ENCODE measurements at places on chromosomes 2 and 18.

DNA sequence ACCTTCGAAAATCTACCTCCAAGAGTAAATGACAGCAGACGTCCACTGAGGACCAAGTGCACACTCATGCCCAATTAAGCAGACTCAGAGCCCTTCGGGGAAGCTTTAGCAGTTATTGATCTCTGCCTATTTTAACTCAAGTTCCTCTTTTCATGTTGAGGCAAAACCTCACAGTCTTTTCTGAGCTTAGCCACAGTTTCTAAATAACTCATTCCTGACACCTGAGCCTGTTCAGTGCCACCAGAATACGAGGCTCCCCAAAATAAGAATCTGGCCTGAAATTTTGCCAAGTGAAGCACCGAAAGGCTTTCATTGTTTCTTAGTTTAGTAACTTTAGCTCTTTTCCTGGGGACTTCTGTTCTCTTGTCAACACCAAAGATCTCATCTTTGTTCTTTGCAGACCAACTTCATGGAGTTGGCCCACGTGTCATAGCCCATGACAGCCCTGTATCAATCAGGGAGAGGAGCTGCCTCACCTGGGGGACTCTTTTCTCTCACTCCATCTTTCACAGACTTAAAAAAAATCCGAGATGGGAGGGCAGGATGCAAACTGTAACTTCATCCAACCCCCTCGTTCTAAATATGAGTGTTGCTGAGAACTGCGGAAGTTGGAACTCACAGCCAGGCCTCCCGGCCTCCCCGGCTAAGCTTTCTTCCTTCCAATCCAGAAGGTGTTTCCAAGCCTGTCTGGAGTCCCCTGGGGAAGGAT is 22.2 kb downstream of the INPP5D start:
- DNase-seq, result peak; percentile 82

DNA sequence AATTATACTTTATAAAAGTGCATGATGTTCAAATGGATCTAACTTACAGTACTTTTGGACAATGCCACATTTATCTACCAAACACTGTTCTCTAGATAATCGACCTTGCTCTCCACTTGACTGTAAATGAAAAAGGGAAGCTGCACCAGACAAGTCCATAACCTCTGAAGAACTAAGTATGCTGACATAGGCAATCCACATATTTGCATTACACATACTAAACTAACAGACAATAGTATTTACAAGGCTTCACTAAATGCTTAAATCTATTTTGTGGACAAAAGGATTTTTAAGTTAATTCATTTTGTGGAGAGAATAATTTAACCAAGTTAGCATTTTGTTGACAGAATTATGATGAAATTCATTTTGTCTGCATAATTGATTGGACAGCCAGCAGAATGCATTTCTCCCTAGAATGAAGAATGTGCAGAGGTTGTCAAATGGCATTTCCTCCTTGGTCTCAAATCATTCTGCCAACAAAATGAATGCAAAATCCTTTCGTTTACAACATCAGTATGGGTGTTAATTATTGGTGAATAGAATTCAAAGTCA is 520.9 kb downstream of the CPS1 start:
- no peak for DNase-seq

- peak; percentile 19 for DNase-seq
Measured at GRCh38 chr2:156340804-156341451, 8.4 kb upstream of the NR4A2 start.

DNA sequence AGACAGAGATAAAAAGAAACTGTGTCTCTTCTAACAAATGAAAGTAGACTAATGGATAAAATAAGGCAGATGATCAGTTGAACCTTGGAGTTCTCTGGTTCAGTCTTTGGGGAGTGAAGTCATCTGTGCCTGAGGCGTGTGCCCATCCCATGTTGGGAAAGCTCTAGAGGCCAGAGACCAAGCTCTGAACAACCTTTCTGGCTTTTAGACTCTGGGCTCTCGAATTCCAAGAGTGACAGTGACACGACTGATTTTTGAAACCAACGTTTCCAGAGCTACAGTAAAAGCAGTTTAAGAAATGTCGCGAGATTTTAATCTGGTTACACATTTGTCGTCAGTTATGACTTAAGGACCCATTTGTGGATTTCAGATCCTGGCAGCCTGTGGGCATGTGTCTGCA is 83.7 kb upstream of the APCDD1 start:
- DNase-seq, result no peak

GRCh38 chr2:108613261-108614042 is 79.2 kb downstream of the LIMS1 start:
- no peak for DNase-seq

DNA sequence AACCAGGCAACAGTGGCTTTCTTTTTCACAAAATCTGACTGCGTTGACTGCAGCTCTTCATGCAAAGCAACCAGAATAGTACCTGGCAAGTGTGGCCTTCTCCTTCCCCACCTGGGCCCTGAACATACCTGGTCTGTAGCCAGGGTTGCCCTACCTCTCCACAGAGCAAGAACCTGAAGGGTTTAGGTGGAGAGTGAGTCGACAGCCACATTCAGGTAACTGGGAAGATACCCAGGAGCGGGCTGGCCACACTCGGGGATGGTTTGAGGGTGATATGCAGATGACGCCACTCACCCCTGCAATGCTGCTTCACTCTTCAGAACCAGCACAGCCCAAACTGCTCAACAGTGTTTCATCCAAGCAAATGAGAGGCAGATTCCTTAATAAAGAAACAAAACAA is 117.3 kb downstream of the TTC32 start:
- no peak for DNase-seq

- no peak for DNase-seq
Measured at GRCh38 chr2:217827430-217828201, 175.2 kb downstream of the TNS1 start.

DNA sequence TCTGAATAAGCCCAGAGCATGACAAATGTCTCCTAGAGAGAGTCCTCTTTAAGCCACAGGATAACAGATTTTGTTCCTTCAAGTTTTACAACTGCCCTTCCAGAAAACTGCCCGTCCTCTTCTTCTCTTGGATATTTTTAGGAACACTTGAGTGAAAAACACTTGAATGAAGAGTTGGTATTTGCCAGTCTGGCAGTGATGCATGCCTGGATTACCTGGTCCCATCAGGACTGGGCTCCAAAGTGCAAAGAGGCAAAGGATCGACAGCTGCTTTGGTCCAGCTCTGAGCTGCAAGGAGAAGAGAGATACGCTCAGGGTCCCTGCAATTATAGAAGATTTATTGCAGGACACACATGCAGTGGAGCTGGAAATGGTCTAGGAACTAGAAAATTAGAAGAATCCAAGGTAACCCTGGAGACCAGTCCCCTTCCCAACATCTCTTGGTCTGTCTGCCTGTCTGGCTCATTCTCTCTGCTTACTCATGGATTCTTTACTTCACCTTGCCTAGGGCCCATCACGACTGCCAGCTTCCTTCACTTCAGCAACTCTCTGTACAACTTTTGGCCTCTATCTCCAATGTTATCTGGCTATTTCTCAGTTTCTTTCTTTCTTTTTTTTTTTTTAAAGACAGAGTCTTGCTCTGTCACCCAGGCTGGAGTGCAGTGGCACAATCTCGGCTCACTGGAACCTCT is 112.1 kb upstream of the SIX2 start:
- DNase-seq, result no peak

- DNase-seq, result no peak
Measured at GRCh38 chr2:84636080-84636971, 120.0 kb downstream of the DNAH6 start.

GRCh38 chr2:150464986-150465385 is 22.5 kb downstream of the RND3 start:
- no peak for DNase-seq

DNA sequence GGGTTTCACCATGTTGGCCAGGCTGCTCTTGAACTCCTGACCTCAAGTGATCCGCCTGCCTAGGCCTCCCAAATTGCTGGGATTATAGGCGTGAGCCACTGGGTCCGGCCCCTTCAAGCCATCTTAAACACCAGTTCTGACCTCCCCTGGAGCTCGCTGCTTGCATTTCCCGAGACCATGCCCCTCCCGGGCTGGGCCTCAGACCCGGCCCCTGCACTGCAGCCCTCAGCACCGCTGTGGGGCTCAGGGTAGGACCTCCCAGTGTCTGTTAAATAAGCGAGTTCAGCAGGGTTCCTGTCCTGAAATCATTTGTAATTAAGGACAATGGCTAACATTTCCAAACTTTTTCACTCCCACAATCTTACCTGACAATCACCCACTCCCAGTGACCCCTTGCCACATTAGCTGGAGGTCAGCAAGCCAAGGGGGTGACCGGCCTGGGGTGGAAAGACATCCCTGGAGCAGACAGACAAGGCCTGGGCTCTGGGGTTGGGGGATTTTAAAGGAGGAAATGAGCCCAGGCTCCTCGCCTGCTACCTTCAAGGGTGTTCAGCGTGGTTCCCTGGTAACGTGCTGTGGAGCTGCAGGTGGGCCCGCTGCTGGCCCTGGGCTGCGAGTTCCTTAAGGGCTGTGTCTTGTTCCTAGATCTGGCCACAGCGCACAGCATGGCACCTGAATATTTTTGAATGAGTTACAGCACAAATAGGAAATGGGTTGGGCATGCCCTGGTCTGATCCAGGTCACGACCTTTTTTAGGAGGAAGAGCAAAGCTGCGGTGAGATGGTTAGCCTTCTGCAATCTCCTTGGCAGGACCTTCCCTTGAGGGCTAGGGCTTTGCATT is 15.1 kb downstream of the CYS1 start:
- DNase-seq, result no peak

GRCh38 chr18:3248062-3248657 is 559 bp downstream of the MYL12A start:
- DNase-seq, result no peak

GRCh38 chr2:197164141-197164754 is 146.3 kb downstream of the ANKRD44 start:
- DNase-seq, result no peak

DNA sequence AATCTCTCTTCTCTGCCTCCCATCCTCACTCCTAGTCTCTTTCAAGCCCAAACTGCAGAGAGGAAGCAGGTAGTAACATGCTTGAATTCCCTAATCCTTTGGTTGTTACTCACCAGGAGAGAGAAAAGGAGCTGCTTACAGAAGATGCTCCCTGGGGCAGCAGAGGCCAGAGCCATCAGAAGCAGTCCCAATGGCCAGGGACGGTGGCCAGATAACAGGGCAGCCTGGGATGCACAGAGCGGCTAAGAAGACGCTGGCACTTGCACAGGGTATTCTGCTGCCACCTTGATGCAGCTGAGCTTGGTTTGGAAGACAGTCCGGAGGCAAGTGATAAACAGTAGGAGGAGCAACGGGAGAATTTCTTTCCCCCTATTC is 250 bp downstream of the DSC1 start:
- no peak for DNase-seq

DNA sequence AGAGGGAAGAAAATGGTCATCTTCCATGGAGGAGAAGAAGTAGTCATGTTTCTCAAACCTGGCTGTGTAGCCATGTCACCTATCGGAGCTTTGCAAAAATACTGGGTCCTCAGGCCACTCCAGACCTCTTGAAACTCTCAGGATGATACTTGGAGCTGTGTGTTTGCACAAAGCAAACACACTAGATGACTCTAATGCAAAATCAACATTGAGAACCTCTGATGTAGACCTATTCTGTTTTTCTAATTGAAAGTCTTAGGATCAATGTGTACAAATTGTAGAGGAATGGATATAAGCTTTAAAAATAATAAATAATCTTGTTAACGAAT is 444.3 kb downstream of the RND3 start:
- no peak for DNase-seq

DNA sequence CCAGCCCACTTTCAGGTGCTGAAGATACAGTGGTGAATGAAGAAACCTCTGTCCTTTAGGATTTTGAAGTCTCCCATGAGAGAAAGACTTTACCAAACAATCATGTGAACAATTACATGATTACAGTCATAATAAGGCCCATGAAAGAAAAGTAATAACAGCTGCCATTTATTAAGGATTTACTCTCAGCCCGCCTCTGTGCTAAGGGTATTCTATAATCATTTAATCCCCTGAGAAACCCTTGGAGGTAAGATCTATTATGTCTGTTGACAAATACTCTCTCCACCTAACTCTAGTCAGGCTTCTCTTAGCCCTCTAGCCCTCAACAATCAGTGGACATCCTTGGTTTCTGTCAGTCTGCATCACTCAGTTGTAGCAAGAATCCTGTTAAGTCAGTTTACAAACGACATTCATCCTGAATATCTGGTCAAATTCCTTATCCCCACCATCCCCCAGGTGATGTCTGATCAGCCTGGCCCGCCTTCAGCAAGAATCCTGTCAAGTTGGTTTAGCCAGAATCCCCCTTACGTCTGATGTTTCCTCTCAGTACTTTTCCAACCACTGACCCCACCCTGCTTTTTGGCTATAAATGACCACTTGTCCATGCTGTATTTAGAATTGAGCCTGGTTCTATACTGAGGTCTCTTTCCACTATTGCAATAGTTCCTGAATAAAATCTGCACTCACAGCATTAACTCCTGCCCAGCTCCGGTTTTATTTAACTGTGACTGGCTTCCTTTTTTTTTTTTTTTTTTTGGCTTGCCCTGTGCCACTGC is 12.2 kb upstream of the SOCS6 start:
- DNase-seq, result no peak

GRCh38 chr18:35513181-35513936 is 15.6 kb upstream of the INO80C start:
- DNase-seq, result no peak

DNA sequence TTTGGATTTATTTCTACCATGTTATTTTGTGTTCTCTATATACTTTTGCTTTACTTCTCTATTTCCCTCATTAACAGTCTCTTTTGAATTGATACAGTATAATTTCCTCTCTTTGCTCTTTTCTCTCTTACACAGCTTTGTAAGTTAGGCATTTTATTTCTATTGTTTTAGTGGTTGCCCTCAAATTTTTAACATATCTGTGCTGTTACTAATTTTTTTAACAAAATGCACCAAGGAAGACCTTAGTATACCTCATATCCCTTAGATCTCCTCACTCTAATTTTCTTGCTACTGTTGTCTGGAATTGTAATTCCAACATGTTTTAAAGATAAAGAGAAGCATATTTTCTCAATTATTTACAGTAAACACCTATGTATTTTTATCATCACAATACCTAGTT is 416.8 kb upstream of the SLC14A2 start:
- no peak for DNase-seq

GRCh38 chr2:164967781-164968228 is 12.5 kb upstream of the SLC38A11 start:
- DNase-seq, result no peak

GRCh38 chr2:25090801-25091200 is 48.9 kb downstream of the EFR3B start:
- no peak for DNase-seq

DNA sequence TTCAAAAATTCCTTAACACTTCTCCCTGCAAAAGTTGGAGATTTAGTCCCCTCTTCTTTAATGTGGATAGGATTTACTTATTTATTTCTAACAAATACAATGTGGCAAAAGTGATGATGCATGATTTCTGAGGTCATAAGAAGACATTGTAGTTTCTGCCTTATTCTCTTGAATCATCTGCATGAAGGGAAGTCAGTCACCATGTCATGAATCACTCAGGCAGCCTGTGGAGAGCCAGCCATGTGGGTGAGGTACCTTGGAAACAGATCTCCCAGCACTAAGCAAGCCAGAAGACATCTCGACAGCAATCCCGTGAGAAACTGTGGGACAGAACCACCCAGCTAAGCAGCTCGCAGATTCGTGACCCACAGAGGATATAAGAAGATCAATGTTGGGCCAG is 2.7 kb upstream of the ZC3H8 start:
- no peak for DNase-seq

- peak; percentile 8 for DNase-seq
Measured at GRCh38 chr2:162490052-162490717, 146.3 kb downstream of the GCA start.

Data from GM13977 (cell line).